ENCODE measurements at places on chromosomes 2 and 18.

DNA sequence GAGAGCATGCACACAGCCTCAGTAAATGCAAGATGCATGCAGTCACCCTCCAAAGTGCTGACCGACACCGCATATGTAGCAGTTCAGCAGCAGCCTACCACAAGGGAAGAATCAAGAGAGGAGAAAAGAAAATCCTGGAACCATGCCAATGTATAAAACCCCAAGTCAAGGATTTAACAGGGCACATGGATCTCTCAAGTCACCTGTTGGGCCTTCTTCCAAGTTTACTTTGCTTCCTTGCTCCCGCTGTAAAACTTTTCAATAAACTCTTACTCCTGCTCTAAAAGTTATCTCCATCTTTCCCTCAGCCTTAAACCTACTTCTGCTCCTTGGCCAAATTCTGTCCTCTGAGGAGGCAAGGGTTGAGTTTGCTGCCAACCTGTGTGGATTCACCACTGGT, 147.8 kb upstream of the MAP2 start:
- no peak for DNase-seq

DNA sequence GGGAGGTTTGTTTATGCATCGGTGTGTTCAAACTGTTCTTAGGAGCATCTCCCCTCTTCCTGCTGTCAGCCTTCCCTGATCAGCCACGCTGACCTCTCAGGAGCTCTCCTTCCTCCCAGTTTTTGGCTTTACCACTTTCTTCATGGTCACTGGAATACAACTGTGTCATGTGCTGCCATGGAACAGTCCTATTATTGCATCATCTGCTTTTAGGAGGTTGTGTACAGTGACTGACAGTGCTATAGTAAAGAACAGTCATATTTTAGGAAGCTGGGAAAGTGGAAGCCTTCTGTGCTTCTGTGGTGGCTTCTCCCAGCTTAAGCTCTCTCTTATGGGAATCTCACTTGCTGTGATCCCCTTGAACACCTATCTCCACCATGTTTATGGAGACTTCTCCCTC, 165.5 kb downstream of the TPGS2 start:
- DNase-seq: no peak

DNA sequence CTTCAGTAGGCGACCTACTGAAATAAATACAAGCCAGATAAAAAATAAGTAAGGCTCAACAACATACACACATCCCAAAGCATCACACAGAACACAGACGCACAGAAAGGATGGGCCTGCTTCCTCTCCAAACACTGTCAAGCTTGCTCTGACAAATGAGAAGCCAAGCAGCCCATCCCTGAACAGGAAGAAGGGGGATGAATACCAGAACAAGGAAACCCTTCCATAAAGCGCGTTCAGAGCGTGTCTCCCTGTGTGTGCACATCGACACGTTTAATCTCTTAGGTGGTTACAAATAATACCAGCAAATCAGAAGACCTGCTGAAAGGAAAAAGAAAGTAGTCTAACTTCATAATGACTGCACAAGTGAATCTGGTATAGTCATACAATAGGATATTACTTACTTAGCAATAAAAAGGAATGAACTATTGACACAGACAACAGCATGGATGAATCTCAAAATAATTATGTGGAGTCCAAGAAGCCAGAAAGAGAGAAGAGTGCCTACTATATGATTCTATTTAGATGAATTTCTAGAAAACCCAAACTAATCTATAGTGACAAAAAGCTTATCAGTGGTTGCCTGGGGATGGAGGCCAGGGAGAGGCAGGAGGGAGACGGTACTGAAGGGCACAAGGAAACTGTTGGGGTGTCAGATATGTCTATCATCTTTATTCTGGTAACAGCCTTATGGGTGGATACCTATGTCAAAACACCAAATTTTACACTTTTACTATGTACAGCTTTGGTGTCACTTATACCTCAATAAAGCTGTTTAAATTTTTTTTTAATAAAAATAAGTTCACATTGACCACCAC, 26.8 kb downstream of the MBOAT2 start:
- DNase-seq: no peak

- no peak for DNase-seq
Observed at GRCh38 chr2:189375842-189376241, 65.4 kb upstream of the WDR75 start.

DNA sequence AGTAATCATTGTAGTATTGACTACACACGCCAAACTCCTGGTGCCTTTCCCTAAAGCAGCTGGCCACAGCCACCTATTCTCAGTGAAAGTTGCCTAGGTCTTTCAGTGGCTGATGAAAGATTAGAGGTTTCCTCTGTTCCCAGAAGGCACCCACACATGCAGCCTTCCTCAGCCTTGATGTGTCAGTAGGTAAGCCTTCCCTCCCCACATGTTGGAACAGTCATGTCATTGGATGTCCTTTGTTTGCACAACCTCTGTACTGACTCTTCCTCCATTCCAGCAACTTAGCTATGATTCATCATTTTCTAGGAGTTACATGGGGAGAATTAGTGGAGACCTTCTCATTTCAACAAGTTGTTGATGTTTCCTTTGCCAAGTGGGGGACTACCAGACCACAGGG, 630.8 kb upstream of the SLC39A10 start:
- DNase-seq: no peak

GRCh38 chr2:42840760-42841159, 48.4 kb upstream of the HAAO start:
- no peak for DNase-seq

GRCh38 chr2:8379549-8379948, 302.3 kb upstream of the ID2 start:
- no peak for DNase-seq

DNA sequence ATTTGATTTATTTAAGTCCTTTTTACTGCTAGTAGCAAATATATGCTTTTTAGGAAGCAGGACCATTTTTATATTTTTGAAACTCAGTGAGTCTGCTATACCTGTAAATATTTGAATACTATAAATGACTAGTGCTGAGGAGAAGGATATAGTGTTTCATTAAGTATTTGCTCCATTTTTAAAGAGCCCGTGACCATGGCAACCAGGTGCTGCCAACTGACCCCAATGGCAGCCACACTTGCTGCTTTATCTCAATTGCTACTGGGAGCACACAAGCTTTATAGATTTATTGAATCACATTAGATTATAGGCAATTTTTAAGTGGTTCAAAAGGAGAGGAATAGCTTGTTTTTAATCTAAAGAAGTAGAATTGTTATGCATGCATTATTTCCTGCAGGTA, 142.0 kb downstream of the SCG2 start:
- DNase-seq: no peak

DNA sequence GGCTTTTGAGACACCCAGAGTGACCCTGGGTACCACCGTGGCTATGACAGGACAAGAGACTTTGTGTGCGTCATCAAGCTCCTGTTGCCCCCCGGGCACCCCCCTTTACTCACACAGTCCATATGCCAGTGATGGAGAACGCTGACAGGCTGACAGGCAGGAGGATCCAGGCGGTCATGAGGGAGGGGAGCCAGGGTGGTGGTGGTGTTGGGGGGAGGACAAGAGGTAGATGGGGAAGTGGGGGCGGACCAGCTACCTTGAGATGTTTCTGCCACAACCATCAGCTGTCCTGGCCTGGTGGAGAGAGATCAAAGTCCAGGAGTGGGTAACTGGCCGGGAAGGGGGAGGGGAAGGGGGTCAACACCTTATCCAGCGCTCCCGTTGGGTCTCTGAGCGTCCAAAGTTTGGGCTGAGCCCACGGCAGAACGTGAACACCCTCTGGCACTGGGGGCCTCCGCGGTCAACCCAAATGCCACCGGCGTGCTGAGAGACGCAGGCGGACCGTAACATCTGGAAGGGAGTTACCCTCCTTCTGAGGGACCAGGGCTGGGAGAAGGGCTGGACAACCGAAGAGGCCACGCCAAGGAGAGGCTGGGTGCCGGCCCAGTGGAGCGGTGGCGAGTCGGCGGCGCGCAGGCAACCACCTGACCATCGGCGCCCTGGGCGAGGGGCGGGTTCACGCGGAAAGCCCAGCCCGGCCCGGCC, 575 bp downstream of the TMEM150A start:
- peak; percentile 82 for DNase-seq

GRCh38 chr18:33210575-33211189, 229.8 kb downstream of the CCDC178 start:
- DNase-seq: no peak

DNA sequence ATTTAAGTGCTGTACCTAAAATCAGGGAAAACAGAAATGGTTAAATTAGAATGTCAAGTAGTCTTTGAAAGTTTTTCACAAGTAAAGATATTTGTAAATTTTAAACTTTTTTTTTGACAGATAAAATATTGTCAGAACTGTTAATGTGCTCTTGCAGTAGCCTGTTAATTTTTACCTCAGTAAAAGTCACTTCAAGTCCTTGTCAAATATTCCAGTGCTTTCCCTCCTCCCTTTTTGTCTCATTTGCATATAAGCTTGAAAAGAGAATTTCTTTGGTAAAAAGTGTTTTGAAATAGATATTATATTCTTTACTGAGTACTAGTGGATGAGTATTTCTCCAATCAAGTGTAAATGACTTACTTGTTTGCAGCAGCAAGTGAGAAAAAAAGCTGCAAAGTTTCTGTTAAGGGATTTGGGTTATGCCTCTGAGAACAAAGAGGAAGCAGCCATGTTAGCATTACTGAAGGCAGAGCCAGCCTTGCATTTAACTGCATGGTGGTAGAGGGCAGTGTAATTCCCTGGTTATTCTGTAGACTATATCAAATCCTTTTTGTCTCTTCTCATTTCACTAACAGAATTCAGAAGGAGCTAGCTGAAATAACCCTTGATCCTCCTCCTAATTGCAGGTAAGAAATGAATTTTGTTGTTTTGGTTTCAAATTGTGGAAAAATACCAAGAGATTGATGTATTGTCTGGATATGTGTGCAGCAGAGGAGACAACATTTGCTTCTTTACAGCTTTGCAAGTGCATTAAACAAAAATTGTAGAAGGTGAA, 3.2 kb downstream of the UBE2E3 start:
- DNase-seq: no peak

DNA sequence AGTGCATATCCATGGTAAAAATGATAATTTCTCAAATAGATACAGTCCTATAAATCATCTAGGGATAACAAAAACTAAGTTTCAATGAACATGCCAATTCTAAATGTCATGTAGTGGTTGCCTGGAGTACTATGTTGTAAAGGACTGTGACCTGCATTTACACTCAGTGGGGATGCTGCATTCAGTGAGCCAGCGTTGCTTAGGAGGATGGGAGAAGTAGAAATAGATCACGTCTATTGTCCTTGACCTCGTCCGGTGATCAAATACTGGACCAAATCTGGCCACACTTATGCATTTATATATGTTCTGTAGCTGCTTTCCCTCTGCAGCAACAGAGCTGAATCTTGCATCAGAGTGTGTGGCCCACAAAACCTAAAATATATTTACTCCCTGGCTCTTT, 139.0 kb upstream of the ETAA1 start:
- no peak for DNase-seq

DNA sequence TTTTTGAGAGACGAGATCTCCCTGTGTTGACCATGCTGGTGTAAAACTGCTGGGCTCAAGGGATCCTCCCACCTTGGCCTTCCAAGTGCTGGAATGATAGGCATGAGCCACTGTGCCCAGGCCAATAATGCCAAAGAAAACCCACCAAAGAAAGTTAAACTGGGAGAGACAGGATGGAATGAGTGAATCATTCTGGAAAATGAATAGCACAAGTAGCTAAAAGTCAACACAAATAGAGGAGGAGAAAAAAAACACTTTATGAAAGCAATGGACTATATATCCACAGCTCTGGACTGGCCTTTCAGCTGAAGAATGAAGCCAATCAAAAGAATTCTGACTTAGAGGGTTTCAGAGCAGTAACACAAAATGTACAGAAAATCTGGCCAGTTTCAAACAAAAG, 23.9 kb downstream of the IAH1 start:
- DNase-seq: no peak

DNA sequence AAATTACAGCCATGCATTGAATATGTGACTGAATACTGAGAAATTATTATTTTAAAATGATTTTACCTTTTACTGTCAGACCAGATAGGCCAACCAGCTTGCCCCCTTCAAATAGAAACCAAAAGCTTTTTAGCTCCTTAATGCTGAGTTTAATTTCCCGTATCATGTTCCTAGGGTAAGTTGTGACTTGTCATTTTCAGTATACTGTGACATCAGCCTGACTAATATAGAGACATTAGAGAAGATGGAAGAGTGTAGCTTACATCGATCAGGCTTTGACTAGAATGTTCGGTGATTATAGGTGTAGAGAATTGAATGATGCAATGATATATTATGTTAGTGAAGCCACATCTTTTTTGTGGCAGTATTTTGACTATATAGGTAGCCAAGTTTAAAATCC, 50.6 kb upstream of the ZEB2 start:
- DNase-seq: no peak

DNA sequence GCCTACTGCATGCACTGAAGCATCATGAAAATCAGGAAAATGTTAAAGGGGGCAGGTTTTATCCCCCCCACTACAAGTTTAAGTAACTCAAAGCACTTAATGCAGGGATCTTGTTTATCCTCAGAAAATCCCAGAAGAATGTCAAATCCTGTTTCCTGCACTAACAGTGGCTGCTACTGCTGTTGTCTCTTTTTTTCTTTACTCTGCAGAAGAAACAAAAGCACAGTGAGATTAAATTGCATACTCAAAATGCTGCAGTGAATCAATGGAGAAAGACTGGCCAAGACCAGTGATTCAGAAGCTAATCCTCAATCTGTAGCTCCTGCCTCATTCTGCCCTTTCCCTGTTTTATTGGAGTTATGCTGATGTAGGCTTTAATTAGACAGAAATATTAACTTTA, 332.3 kb upstream of the FIGN start:
- no peak for DNase-seq

DNA sequence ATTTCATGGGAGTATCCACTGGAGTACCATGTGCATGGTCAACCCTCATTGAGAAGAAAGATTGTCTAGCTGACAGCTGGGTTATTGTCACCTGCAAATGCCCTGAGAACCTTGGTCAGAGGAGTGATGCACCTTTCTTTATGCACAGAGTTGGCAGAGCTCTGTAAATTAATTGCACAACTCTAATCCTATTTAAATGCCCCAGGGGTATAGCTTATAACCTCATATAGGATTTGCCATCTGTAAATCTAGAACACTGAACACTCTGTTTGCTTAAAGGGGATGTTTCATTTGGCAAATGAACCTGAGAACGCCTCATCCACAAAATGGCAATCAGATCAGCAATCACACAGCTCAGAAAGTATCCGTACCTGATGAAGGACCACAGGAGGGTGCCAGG, 71.8 kb upstream of the SP5 start:
- no peak for DNase-seq
